Adipose tissue (tissue), 3 donors: ENCODE measurements at places on chromosomes 12 and 14. TPM values are rescaled to one million over a fixed set of nuclear protein-coding genes. Genes with fewer than 3 reads are reported as not detected.

TAS2R8 gene
- polyA plus RNA-seq: not detected

CCDC177 gene
- 0.07 TPM for polyA plus RNA-seq

HOXC13 gene
- polyA plus RNA-seq: 0.03 TPM

MYO1H gene
- not detected for polyA plus RNA-seq

SLC25A21 gene
- polyA plus RNA-seq: 0.54 TPM

GCN1 gene
- 14.6 TPM for polyA plus RNA-seq

NKX2-8 gene
- polyA plus RNA-seq: not detected

P2RX7 gene
- polyA plus RNA-seq: 0.55 TPM

KRT85 gene
- polyA plus RNA-seq: not detected

EIF5 gene
- polyA plus RNA-seq: 156 TPM

BMAL2 gene
- polyA plus RNA-seq: 1.1 TPM

RPL10L gene
- polyA plus RNA-seq: not detected

B3GNT4 gene
- polyA plus RNA-seq: 0.59 TPM

APAF1 gene
- 13.3 TPM for polyA plus RNA-seq

NOXRED1 gene
- 0.22 TPM for polyA plus RNA-seq

FAM181A gene
- not detected for polyA plus RNA-seq

SLC25A29 gene
- polyA plus RNA-seq: 25.5 TPM

ATXN2 gene
- 10.6 TPM for polyA plus RNA-seq

HOXC11 gene
- not detected for polyA plus RNA-seq
